Sigmoid colon (tissue), 7 donors: ENCODE measurements at places on chromosomes 13 and 19. TPM values are rescaled to one million over a fixed set of nuclear protein-coding genes. Genes with fewer than 3 reads are reported as not detected.

DNA sequence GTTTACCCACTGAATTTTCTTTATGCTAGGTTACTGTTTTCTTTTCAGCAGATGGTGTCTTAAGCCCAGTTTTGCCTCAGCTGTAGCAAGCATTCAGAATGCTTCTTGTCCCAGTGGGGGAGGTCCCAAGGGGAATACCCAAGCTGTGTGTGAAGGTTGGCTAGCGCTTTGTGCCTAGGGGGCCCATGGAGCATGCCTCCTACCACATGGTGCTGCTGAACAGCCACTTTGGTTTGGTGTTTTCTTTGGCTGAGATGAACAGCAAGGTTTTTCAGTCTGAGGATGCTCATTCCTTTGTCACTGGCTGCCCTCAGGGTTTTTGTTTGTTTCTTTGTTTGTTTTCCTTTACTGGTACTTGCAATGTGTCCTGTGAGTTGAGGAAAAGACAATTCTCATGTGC lies 99.0 kb downstream of the PCDH20 start:
- DNase-seq: no peak

ZNF709 gene
- 8.3 TPM for total RNA-seq

EFNA2 gene
- not detected for total RNA-seq

- DNase-seq: no peak
Measured at GRCh38 chr13:46134961-46135522, 30.2 kb upstream of the CPB2 start.

GRCh38 chr19:28242317-28242927 lies 970.5 kb downstream of the UQCRFS1 start:
- DNase-seq: no peak

DACT3 gene
- total RNA-seq: 43.5 TPM

DNA sequence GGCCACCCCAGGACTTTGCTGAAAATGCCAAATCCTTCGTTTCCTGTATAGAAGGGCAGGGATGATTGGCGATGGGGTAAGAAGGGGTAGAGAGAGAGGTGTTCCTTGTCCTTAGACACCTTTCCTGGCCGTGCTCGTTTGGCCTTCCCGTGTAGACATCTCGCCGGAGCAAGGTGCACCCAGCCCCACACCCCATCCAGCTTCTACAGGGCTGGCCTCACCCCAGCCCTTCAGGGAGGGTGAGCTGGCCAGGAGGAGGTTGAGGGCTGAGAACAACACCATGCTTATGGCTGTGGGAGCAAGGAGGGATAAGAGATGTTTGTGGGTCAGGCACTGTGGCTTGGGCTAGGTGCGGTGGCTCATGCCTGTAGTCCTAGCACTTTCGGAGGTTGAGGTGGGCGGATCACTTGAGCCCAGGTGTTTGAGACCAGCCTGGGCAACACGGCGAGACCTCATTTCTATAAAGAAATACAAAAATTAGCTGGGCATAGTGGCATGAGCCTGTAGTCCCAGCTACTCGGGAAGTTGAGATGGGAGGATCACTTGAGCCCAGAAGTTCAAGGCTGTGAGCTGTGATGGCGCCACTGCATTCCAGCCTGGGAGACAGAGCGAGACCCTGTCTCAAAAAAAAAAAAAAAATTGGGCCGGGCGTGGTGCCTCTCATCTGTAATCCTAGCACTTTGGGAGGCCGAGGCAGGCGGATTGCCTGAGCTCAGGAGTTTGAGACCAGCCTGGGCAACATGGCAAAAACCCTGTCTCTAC lies 15.5 kb downstream of the SMARCA4 start:
- DNase-seq: no peak

LIM2 gene
- not detected for total RNA-seq

GRCh38 chr13:57865600-57866294 lies 234.2 kb downstream of the PCDH17 start:
- no peak for DNase-seq

ICAM4 gene
- not detected for total RNA-seq

LRRC63 gene
- total RNA-seq: not detected
